ENCODE measurements at places on chromosomes 4 and X.

DNA sequence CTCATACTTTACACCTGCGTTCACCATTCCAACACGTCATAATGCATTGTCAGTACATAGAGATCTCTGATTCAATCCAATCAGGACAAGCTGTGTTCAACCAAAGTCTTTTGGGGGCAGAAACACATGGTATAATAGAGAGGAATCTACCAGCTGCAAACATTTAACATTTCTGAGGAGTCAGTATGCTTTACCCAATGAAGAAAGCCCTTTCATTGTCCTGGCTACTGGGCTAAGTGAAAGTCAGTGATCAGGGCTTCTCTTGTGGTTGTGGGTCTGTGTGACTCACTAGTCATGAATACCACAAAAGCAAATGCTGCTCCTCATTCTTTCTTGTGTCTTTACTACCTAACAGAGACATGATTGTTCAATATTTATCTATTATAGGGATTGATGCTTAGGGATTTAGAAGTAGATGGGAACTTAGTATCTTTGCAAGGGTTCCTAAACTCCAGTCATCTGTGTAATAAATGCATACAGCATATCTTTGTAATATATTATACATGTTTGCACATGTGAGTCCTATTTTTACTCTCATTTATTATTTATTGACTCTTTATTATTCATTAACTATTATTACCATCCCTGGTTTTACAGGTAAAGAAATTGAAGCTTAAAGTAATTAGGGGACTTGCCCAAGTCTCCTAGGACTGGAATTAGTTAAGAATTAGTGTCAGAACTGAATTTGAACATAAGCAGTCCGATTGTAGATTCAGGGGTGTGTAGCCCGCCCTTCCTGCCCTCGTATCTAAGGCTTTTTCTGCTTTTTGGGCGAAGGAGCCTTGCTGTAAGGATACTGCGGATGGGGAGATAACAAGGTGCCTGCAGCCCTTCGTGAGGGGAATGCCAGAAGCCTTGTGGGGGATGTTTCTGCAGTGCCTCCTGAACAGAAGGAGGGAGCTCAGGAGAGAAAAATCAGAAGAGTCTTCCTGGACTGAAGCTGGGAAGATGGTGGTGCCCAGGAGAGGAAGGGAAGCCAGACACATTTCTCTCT lies 353.1 kb upstream of the BOD1L1 start:
- DNase-seq, result no peak

DNA sequence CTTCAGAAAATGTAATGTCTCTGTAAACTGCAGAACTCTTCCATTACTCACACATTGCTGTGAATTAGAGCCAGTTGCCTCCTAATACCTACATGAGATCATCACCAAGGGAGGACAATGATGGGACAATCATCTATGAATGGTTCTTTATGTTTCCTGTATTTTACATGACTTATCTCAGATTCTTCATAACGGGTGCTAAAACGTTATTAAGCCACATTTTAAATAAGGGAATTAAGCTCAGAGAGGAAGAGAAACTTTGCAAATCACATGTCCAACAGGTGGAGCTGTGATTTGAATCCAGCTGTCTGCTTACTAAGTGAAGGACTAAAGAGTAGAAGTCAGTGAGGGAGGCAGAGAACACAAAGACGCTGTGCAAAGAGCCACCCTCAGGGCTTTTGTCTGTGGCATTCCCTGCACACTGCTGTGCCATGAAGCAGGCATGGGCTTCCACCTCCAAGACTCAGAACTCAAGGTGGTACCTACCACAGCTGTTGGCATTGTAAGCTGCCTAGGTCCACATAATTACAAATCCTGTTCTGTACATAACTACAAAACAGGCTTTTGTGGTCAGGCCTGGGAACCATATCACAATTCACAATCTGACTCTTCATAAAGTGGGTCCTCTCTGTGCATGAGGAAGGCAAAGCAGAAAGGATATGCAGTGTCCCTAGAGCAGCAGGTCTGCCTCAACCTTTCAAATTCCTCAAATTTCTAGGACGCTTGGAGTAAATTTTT lies 12.8 kb downstream of the TBC1D9 start:
- DNase-seq, result no peak

DNA sequence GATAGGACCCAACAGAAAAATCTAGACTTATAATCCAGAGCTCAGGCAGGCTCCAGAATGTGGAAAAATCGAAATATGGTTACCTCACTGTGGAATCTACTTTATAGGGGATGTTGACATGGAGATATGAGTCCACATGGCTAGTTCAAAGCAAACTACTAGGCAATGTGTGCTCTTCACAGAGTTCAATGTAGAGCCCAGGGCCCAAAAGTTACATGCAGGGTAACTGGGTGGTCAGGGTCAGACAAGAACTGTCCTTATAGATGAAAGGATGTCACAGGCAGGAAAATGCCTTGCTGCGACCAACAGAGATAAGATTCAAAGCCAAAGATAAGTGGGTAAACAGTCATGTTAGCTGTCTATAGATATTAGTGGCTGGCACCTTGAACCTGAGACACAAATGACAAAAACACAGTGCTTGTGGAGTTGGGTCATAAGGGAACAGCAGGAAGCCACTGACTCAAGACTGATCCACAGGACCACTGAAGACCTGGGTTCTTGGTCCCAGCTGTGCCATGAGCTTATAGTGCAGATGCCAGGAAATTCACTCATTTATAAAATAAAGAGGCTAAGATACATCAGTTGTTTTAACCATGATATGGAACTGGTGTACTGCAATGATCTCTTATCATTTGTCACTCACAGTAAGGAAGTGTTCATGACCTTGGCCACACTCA lies 101.7 kb upstream of the MBNL3 start:
- DNase-seq, result no peak

DNA sequence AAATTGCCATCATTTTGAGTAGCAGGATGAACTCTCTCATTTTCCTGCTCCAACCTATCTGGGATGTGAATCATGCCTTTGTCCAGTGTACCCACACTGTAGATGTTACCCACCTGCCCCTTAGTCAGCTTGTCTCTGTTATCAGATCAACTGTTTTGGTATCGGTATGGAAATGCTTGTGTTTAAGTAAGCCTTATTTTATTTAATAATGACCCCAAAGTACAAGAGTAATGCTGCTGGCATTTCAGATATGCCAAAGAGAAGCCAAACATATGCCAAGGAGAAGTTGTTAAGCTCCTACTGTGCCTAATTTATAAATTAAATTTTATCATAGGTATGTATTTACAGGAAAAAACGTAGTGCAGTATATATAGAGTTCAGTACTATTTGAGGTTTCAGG lies 18.6 kb upstream of the RAP1GDS1 start:
- DNase-seq, result no peak

DNA sequence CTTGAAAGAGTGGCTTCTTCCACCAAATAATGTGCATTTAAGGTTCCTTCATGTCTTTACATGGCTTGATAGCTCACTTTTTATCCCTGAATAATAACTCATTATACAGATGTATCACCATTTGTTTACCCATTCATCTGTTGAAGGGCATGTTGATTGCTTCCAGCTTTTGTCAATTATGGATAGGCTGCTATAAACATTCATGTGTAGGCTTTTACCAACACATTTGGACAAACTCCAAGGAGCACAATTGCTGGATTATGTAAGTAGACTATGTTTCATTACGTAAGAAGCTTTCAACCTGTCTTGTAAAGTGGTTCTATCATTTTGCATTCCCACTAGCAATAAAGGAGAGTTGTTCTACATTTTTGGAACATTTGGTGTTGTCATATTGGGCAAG lies 2637.0 kb downstream of the PCDH7 start:
- peak; percentile 53 for DNase-seq

DNA sequence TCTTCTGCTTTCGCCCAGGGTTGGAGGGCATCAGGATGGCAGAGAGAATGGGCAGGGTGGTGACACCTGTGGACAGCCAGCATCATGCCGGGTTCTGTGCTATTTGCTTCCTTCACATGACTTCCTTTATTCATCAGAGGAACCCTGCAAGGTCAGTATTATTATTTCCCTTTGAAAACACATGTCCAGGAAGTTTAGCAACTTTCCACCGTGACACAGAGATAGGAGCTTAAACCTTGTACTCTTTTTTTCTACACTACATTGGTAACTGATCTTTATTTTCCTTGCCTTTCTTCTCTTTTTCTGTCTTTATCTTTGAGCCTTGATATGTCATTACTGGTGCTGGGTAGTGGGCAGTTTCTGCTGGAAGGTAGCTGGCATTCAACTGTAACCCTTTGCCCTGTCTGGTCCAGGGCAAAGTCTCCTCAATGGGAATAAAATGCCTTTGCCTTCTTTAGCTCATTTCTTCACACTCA lies 5.0 kb upstream of the MGST2 start:
- DNase-seq, result no peak

- no peak for DNase-seq
These were observed 203.8 kb upstream of the WDFY3 start for GRCh38 chr4:85170241-85170640.

GRCh38 chr4:121209171-121209570 lies 45.0 kb upstream of the TNIP3 start:
- DNase-seq, result no peak

GRCh38 chr4:122475233-122475632 lies 18.7 kb upstream of the IL2 start:
- no peak for DNase-seq

GRCh38 chrX:135975421-135975820 lies 1.6 kb upstream of the MMGT1 start:
- DNase-seq, result no peak

- no peak for DNase-seq
These were observed 74.3 kb downstream of the DCHS2 start for GRCh38 chr4:154417373-154417673.

- DNase-seq, result no peak
These were observed 650.9 kb upstream of the PCDH10 start for GRCh38 chr4:132498215-132498614.

- no peak for DNase-seq
These were observed 135.9 kb downstream of the SLC4A4 start for GRCh38 chr4:71474731-71475130.

DNA sequence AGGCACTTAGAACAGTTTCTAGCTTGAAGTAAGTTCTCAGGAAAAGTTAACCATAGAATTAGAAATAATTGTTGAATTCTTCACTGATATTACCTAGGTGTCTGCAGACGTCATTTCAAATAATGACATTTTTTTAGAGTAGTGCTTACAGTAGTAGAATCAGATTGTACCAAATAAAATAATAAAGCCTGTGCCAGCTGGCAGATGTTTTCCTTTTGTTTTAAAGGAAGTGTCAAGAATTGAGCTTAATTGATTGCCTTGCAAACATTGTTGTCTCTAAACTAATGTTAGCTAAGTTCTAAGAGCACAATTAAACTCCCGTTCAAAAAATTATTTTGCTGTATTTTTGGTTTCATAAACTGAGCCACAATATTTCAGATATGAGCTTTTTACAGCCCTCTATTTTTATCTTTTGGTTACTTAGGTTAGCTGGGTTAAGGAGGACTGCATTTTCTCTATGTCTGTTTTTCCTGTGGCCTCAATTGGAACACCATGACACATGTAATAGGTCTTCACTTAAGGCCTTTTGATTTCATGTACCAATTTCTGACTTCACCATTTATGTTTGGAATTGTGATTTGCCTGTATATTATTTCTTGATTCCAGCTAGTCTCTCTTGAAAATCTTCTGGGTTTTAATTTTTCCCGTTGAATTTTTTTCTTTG lies 64.2 kb downstream of the DCUN1D4 start:
- DNase-seq, result no peak

DNA sequence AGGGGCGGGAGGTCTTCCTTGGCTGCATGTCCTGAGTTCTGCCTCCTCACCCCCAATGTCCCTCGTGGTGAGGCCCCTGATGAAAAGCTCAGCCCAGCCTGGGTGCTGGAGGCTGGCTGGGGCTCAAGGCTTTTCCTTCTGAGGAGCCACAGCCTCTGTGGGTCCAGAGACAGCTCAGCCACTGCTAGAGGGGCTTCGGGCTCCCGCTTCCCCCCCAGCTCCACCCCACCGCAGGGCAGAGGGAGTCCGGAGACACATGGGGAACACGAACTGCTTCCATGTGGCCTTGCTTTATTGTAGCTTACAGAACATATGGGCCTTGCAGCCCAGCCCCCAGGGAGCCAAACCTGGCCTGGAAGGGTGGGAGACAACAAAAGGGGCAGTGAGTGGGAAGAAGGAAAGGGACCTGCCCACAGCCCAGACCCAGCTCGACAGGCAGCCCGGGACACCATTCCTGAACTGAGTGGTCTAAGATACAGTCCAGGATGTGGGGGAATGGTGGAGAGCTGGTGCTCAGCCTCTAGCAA lies 89.9 kb upstream of the NKX1-1 start:
- no peak for DNase-seq

DNA sequence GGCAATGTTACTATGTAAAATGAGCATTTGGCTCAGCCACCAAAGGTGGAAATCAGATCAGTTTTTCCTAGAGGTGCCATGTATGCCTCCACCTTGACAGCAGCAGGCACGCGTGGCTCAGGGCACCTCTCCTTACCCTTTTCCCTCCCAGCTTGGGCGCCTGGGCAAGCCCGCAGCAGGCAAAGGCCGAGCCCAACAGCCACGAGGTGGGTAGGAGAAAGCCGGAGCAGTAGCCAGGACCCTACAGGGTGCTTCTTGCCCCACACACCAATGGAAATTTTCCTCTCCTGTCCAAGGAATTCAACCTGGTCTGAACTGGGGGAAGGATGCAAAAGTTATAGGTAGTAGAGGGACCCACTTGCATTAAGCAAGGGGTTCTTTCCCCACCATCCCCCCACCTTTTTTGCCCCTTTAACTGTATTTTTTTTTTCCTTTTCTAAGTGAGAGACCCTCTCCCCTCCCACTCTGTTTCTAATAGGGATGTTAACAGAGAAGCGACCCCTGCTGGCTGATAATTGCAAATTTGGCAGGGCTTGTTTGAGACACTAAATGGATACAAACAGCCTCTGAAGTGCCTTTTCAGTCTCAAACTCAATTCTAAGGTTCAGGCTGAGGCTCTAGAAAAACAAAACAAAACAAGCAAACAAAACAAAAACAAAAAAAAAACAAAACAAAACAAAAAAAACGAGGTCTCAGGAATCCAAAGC lies 895.1 kb downstream of the PCDH18 start:
- no peak for DNase-seq

- DNase-seq, result no peak
These were observed 70.2 kb upstream of the PLS3 start for GRCh38 chrX:115490814-115491213.

DNA sequence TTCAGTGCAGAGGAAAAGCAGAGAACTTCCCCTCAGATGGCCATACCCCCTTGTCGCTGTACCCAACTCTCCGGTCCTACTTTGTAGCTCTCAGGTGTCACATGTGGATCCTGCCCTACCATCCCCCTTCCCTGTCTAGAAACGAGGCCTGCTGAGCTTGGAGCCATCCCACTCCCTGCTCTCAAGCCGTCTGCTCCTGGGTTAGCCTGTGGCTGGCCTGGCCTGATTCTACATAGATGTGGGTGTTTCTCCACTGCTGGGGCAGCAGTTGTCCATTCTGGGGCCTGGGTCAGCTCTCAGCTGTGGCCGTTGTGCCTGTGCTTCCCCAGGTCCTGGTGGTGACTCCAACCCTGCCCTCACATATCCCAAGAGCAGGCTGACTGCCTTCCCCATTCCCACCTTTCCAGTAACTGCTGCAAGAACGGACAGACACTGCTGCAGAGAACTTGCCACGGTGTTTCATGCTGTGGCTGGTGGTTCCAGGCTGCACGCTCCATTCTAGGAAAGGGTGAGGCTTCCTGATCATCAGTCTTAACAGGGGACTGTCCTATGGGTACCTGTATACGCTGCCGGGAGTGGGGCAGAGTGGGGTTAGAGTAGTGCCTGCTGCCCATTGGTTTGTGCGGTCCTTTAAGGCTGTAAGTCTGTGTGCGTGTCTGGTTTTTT lies 3.6 kb downstream of the IL9R start:
- DNase-seq, result no peak

All from brain (organoid and tissue), 16 donors.